ENCODE measurements at places on chromosomes 6 and 20.

DNA sequence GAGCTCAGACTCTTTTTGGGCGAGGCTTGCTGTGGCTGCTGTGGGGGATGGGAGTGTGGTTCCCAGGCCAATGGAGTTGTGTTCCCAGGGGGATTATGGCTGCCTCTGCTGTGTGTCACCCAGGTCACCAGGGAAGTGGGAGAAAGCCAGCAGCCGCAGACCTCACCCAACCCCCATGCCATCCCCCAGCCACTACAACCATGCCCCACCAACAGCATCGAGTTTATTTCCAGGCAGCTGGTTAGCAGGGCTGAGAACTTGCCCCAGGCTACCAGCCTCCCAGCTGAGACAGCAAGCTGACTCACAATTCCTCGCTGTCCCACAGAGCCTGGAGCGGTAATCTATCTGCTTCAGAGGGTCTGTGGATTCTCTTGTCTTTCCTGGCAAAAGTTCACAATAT is 331.7 kb downstream of the FRK start:
- DNase-seq: no peak

- peak; percentile 38 for DNase-seq
These were observed 203.0 kb downstream of the FARS2 start for GRCh38 chr6:5464099-5464885.

DNA sequence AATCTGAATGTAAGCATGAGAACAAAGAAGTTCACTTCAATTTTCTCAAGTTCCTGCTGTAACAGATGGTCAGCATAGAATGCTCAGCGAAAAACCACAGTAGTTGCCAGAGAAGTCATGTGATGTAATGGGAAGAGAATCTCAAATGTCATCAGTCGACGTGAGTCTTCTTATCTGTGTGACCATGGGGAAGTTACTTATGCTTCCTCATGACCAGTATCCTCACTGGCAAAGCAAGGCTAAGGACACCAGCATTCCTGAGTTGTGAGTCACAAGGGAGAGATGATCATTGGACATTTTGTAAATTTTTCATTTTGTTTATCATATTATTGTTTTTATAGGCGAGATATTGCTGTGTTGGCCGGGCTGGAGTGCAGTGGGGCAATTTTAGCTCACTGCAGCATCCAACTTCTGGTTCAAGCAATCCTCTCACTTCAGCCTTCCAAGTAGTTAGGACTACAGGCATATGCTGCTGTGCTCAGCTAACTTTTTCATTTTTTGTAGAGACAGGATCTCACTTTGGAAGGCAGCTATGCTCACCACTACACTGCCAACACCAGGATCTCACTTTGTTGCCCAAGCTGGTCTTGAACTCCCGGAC is 21.9 kb downstream of the SGK1 start:
- peak; percentile 97 for DNase-seq

- no peak for DNase-seq
These were observed 90.5 kb downstream of the SAMD3 start for GRCh38 chr6:130132286-130132701.

DNA sequence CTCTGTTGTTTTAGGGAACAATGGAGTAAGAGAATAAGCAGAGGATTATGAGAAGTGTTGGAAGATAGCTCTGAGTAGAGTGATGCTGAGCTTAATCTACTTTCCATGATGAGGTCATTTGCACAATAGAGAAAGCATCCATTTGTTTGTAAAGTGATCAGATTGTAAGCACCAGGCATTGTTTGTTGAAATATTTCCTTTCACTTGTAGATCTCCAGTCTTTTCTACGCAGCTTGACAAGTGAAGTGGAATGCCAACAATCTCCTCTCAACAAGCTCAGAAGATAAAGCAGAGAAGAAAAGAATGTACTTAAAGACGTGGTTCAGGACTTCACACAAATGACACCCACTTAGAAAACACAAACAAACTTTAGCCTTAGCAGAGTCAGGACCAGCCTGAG is 80.1 kb upstream of the MARCKS start:
- no peak for DNase-seq

- DNase-seq: no peak
These were observed 27.0 kb upstream of the SLC22A2 start for GRCh38 chr6:160285541-160286105.

GRCh38 chr20:40223810-40224209 is 465.2 kb downstream of the MAFB start:
- no peak for DNase-seq

DNA sequence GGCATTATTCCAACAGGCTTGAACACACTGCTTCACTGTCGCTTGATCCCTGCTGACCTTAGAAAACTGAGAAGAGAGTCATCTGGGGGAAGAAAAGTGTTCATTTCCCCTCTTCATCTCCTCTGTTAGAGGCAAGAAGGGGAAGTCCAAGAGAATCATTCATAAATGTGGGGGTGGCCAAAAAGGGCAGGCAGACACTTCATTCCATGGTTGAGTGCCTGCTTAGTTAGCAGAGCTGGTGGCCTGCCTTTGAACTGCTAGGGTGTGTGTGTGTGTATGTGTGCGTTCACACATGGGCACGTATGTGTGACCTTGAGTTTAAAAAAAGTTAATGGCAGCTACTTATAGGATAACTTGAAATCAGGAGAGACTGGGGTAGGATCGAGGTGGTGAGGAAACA is 39.4 kb upstream of the RFPL4B start:
- no peak for DNase-seq

GRCh38 chr6:6969761-6970223 is 138.0 kb upstream of the RREB1 start:
- no peak for DNase-seq

GRCh38 chr6:68653074-68653705 is 18.1 kb downstream of the ADGRB3 start:
- no peak for DNase-seq

DNA sequence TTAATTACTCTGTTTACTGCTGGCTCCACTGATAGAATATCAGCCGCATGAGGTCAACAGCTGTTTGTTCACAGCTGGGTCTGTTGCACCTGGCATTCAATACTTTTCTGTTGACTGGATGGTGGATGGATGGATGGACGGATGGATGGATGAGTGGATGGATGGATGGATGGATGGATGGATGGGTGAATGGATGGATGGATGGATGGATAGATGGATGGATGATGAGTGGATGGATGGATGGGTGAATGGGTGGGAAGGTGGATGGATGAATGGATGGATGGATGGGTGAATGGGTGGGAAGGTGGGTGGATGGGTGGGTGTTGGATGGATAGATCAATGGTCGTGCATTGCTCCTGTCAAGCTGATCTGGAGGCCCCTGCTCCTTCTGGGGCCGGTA is 422.2 kb upstream of the SULF2 start:
- DNase-seq: no peak

GRCh38 chr20:22524393-22525015 is 59.9 kb downstream of the FOXA2 start:
- DNase-seq: no peak

GRCh38 chr6:118825661-118826060 is 68.3 kb upstream of the ASF1A start:
- no peak for DNase-seq

DNA sequence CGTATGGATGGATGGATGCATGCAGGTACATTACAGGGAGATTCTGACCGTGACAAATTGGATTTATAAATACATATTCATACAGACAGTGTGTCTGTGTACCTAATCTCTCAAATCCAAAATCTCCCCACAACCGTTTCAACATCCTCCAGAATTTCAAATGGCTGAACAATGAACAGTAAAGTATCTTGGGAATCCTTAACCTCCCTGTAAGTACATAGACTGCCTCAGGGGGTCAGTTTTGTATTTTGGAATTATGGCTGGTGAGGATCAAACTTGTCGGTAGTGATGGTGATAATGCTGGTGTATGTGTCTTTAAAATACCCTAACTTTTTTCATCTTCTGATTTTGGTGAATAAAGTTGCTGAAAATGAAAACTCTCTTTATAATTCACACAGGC is 246.2 kb downstream of the FOXC1 start:
- DNase-seq: no peak

DNA sequence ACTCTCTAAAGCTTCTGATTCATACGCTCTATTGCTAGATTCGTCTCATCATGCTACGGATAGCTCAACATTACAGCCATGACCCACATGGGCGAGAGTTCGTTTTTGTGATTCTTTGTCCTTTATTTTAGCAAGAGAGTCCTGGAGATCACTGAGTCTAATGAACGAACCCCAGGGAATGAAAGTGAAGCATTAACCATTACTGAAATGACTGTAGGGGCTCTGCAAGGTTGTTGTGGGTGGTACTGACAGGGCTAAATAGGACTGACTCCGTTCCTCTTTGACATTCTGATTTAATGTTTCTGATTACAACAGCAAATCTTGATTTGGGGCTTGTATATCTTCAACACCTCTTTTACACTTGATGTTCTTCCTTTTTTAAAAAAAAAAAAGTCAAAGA is 13.7 kb upstream of the RTF2 start:
- no peak for DNase-seq

DNA sequence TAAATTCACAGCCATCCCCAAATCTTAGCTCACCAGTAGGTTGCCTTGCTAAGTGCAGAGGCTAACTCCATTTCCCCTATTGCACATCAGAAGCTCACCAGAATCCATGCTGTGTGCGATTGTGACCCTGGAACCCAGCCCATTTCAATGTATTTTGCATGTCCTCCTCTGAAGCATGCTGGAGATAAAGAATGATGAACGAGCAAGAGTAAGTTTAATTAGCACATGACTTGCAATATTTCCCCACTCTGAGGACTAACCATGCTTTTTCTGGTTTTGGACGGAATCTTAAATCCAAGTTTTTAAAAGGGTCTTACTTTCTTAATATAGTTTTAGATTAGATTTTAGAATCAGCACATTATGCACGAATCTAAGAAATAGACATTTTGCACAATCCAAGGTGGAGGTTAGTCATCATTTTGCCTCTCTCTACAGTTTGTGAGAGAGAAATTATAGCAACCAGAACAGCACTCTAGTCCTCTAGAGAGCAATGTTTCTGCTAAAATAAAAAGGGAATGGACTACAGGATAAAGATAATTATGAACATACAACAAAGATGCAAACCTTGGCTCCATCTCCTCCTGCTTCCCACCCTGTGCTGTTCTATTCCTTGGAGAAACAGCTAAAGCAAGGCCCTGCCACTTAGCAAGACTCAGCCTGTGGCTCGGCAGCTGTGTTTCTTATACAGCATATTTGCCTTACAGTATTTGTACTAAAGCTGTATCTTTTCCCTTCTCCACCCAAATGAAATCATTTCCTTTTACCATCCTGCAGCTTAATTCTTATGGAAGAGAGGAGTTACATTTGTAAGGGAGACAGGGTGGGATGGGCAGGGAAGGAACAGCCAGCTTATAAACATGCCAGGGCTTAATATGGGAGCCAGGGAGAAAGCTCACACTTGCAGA is 24.9 kb upstream of the LAMA4 start:
- DNase-seq: no peak

GRCh38 chr6:29981211-29981812 is 39.0 kb downstream of the HLA-A start:
- DNase-seq: no peak

GRCh38 chr6:95574811-95575210 is 2.5 kb upstream of the MANEA start:
- no peak for DNase-seq

GRCh38 chr6:157172231-157172701 is 151.1 kb downstream of the TMEM242 start:
- no peak for DNase-seq

DNA sequence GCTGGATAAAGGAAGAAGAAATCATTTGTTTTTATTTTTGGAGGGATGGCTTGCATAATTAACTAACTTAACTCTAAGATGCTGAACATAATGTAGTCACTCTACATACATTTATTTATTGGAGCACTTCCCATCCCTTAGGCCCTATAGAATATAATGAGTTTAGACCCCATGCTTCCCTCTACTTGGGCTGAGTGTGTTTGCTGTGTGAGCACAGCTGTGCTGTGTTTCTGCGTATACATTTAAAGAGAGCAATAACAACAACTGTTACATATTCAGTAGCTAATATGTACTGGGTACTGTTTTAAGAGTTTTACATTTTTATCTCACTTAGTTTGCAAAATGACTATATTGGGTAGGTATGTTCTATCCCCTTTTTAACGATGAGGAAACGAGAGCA is 736.6 kb upstream of the NRSN1 start:
- no peak for DNase-seq

DNA sequence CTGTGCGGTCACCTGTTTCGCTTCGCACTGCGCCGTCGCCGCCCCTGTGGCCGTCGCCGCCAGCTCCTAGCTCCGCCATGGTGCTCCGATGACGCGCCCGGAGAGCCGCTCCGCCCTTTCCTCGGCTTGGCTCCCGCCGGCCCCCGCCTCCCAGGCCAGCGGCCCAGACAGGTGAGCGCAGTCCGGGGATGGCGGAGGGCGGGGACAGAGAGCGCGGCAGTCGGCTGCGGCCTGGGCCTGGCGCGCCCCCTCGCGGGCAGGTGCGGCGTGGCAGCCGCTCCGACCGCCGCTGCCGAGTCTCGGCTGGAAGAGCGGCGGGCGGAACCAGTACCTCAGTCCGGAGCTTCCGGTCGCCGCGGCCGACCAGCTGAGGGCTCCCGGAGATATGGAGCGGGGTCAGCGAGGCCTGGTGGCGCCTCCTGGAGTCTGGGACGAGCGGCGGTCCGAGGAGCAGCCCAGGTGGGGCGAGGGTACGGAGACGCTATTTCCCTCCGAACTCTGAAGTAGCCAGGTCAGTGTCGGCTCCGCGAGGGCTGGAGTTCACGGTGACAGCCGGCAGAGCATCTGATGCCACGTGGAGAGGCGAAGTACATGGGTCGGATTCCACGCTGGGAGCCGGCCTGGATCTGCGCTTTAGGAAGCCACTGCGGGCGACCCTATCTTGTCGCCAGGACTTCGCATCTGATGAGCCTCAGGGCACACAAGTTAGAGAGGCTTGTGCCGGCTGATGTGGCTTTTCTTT is at the start of gene MAP7:
Gene MAP7 (minus strand): TSS at position 93 of the 742 bp plus-strand sequence. CDS start 14 bp downstream, at position 79.
- no peak for DNase-seq

DNA sequence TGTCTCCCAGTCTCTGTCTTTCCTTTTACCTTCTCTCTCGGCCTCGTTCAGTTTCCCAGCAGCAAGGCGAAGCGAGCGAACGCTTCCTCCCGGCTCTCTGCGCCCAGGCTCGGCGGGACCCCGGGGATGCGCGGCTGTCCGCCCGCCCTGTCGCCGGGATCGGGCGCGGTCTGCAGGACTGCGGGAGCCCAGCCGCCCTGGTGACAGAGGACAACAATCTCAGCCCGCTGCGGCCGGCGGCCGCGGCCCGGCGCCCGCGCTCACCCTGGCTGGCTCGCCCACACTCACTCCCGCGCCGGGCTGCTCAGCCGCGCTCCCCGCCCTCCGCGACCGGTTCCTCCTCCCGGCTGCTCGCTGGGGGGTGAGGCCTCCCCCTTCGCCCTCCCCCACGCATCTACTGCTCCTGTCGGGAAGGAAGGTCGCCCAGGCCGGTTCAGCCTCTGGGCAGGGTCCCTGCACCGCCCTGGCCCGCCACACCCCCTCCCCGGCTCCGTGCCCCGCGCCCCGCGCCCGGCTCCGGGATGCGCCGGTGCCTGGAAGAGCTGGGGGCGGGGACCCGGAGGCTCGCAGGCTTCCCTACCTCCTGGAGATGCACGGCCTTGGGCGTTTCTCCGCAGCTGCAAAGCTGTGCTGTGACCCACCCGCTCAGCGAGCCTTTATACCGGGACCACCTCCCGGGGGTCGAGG is 410 bp downstream of the SYNE1 start:
- DNase-seq: peak; percentile 14

- no peak for DNase-seq
These were observed 61.5 kb upstream of the TFB1M start for GRCh38 chr6:155375801-155376200.

GRCh38 chr6:13360671-13361540 is 32.6 kb upstream of the TBC1D7 start:
- DNase-seq: no peak
